Kasumi-1 (cell line): ENCODE measurements at places on chromosomes 1 and 21.
A peak's percentile ranks its signal among the peaks of the same experiment; 100 is the strongest.

DNA sequence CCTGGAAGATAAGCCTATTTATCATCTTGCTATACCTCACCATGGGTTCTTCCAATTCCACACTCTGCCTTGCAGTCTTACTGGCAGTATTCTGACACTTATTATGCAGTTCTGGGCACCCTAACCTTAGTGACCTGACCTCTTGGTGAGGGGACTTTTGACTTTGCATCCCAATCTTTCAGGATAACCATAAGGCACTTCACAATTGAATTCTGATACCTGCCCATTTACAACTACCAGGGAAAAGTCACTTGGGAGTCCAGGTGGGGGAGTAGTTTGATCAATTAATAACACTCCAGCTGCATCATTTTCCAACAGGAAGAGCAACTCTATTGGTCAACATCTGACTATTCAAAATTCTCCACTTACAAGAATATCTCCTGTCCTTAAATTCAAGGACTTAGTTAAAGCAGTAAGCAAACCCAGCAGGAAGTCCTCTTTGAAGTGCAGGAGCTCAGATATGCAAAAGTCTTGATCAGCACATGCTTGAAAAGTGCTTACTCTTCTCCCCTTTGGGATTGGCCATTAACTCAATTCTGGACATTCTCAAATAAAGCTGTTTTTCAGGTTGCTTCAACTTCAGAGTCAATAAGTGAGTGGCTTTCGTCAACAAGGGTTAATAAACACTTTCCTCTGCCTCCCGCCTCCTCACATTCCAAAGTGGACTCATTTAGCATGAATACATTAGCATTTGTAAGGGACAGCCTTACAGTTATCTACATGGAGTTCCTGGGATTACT lies 177.4 kb upstream of the NRIP1 start:
- DNase-seq, result no peak

GRCh38 chr21:45580576-45581321 lies 38.5 kb upstream of the SLC19A1 start:
- DNase-seq, result no peak

DNA sequence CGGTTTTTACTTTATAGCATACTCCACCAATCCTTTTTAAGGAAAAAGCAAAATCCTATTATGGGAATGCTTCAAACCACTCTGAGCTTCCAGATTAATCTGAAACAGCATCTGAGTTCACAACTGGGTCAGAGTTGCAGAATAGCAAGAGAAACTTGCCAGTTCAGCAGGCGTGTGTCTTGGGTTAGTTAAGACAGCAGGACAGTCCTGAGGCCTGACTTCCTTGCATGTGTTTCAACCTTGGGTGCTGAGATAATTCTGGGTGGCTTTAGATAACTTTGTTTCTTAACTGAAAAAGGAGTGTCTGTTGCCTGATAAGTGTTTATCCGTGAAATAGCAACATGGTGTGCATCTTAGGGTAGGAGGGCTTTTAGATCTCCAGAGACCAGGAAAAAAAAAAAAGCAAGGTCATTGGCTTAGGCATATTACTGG lies 169.2 kb downstream of the DHRS3 start:
- no peak for DNase-seq

GRCh38 chr1:53559391-53559815 lies 100.2 kb downstream of the DMRTB1 start:
- no peak for DNase-seq

GRCh38 chr1:150567717-150568593 lies 11.5 kb downstream of the MCL1 start:
- no peak for DNase-seq

DNA sequence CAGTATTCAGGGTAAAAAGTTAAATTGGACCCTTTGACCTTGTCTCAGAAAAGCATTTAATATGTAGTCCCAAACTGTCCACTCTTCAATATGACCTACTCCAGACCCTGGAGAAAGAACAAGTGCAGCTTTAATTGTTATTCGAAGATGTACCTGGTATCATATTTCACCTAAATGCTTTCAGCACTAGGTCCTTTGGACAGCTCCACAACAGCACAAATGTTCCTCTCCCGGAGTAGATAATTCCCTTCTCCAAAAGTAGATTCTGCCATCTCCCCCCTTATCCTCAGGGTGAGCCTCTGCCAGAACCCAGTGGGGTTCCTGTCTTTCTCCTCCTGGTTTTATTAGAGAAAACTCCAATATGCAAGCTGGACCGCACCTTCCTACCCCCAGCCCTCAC lies 104.5 kb upstream of the AJAP1 start:
- DNase-seq, result no peak

- peak; percentile 95 for DNase-seq
Measured at GRCh38 chr1:167601442-167602383, 28.3 kb upstream of the RCSD1 start.

- no peak for DNase-seq
Measured at GRCh38 chr1:209770636-209771415, 13.5 kb downstream of the C1orf74 start.

DNA sequence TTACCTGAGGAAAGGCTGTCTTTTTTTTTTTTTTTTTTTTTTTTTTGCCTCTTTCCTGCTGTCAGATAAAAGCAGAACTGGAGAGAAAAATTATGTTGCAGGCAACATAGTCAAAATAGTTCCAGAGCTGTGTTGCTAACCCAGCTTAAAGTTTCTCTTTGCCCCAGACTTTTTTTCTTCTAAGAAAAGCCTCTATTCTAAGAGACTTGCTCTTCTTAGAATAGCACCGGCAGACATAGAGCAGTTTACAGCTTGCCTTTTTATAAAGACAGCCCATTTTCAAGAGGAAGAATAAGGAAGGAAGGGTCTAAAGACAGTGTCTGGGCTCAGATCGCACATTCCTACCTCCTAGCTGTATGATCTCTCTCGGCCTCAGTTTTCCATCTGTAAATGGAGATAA lies 88.7 kb downstream of the TENT5C start:
- DNase-seq, result no peak
